ENCODE measurements at places on chromosomes 12 and 14.

- no peak for DNase-seq
Observed at GRCh38 chr12:38682521-38682920, 222.9 kb downstream of the CPNE8 start.

DNA sequence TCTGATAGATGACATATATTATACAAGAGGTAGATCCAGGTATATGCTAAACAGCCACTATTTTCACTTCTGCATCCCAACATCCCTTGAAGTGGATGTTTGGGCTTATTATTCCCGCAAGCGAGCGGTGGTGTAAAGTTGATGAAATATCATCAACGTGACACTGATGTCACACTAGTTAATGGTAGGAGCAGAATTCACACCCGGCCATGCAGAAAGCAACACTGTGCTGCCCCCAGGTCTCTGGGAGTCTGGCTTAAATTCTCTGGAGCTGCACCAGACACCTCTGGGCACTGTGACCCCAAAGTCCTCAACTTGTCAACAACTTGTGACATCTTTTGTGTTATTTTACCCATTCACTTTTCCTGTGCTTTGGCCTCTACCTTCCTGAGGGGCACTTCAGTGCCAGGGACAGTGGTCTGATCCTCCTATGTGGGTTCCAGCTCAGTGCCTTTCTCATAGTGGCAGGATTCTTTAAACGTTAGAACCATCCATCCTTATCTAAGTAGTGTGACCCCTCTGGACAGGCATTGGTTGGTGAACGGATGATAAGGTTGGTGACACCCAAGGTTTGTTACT lies 952 bp downstream of the DRAM1 start:
- DNase-seq, result no peak

DNA sequence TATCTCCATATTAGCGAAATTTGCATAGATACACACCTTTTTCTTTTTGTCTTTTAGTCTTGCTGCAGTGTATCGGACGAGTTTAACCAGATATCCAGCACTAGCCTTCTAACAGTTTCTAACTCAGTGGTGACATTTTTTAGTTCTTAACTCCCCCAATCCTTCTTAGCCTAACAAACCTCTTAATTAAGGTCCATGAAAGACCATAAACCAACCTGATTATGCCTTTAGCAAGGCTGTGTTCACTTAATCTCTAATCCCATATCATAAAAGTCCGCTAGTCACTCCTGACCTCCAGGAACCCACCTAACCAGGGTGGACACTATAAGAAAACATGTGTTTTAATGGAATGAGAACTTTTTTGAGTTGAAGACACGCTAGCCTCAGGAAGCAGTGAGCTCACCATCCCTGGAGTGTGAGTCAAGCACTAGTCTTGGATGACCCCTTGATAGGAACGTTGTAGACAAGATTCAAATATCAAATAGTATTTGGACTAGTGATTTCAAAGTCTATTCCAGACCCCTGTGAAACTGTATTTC lies 9.5 kb downstream of the CDKN1B start:
- no peak for DNase-seq

- no peak for DNase-seq
Observed at GRCh38 chr14:49622022-49622607, 1.5 kb downstream of the MGAT2 start.

- DNase-seq, result no peak
Observed at GRCh38 chr14:106843951-106844483, 1317.6 kb downstream of the TMEM121 start.

GRCh38 chr14:101833045-101833444 lies 71.5 kb downstream of the PPP2R5C start:
- DNase-seq, result no peak

GRCh38 chr14:53452005-53452673 lies 299.0 kb upstream of the DDHD1 start:
- DNase-seq, result no peak

DNA sequence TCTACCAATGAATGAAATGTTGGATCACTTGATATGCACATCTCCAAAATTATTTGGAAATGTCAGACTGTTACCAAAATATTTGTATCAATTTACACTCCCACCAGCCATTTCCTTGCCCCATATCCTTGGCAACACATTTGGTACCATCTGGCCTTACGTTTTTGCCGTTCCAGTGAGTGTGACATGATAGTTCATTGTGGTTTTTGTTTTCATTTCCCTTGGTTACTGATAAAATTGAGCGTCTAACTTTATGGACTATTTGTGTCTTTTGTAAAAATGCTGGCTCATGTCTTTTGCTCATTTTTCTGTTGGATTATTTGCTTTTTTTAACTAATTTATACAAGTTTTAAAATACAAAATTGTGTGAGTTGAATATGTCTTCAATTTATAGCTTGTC lies 11.0 kb downstream of the KLHDC1 start:
- DNase-seq, result no peak

DNA sequence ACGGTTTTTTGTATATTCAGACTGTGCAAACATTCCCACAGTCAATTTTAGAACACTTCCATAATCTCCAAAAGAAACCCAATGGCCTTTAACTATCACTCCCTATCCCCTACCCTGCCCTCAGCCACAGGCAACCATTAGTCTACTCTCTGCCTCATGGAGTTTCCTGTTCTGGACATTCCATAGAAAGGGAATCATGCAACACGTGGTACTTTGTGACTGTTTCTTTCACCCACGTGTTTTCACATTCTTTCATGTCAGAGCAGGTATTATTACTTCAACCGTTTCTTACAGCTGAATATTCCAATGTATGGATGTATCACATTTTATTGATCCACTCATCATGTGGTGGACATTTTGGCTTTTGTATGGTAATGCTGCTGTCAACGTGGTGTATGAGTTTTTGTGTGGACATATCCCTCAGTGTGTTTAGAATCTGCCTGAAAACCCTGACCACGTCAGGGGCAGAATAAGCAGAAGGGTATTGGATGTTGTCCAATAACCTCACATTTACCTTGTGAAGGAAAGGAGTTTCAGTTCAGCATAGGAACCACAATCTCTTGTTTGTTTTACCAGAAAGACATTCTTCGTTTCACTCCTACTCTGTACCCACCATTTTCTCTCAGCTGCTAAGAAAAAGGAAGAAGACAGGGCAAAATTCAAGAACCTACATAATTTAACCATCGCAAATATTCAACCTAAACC lies 107.5 kb upstream of the DYRK2 start:
- DNase-seq, result no peak

- DNase-seq, result peak; percentile 66
Observed at GRCh38 chr14:75985618-75986438, at the start of gene IFT43. TSS of gene IFT43 (plus strand) at chr14:75985763. CDS start at chr14:75985787, 24 bp downstream.

DNA sequence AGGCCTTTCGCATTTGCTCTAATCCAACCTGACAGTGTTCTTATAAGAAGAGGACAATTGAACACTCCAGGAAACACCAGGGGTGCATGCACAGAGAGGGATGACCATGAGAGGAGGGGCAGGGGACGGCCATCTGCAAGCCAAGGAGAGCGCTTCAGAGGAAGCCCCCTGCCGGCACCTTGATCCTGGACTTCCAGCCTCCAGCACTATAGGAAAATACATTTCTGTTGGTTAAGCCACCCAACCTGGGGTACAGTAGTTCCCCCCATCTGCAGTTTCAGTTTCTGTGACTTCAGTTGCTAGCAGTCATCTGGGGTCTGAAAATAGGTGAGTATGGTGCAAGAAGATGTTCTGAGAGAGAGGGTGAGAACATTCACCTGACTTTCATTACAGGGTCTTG lies 64.7 kb downstream of the CLMN start:
- no peak for DNase-seq

GRCh38 chr12:131077931-131078391 lies 124.3 kb downstream of the ADGRD1 start:
- no peak for DNase-seq

DNA sequence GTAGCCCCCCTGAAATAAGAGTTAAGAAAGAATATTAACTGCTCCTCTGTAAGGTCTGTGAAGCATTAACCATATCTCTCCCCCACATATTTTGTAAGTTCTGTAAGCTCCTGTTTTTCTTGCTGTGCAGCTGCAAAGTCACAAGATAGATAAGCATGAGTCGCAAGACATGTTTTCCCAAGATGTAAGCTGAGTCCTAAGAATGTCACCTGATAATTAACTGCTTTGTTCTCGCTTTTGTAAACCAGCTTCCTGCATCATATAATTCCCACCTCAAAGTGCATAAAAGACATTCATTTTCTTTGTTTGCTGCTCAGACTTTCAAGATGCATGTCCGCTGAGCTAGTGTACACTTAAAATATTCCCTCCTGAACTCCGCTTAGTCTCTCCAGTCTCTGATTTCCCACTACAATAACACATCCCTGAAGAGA lies 27.0 kb upstream of the PHC1 start:
- DNase-seq, result no peak

DNA sequence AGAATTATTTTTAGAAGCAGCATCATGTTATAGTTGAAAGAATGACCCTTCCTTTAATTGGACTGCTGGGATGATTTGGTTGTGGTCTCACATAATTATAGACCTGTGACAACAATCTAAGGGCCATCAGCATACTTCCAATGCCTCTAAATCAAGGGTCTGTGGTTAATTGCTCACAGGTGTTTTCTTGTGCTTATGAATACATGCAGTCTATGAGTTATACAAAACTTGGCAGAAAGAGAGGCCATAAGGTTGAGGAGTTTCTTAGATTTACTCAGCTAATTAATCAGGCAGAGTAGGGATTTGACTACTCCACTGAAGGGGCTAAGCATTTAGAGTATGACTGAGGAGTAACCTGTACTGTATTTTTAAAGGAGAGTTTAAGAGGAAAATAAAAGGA lies 37.0 kb upstream of the FRMD6 start:
- DNase-seq, result no peak
